ENCODE measurements at places on chromosomes 4 and X. TPM values are rescaled to one million over a fixed set of nuclear protein-coding genes. Genes with fewer than 3 reads are reported as not detected.

The XAGE1B gene
- total RNA-seq, result not detected

- no peak for DNase-seq
Observed at GRCh38 chr4:28548594-28548993, 1688.0 kb downstream of the STIM2 start.

DNA sequence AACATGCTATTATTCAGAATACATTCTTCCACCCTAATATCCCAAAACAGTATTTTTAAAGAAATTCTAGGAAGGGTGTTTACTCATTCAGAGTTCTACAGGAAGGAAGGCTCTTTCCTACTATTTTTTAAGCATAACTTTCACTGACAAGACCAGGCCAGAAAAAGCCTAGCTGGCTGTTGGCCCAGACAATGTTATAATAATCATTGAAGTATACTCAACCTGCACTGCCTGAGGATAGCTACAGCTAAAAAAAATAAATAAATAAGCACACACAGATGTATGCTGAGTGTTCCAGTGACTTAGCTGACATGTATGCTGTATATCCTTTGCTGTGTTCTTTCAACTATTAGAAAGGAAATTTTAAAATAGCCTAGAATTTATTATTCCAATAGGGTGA lies 145.8 kb upstream of the SPRY1 start:
- peak; percentile 40 for DNase-seq

- DNase-seq, result no peak
Observed at GRCh38 chr4:152462047-152462446, 73.8 kb downstream of the FBXW7 start.

DNA sequence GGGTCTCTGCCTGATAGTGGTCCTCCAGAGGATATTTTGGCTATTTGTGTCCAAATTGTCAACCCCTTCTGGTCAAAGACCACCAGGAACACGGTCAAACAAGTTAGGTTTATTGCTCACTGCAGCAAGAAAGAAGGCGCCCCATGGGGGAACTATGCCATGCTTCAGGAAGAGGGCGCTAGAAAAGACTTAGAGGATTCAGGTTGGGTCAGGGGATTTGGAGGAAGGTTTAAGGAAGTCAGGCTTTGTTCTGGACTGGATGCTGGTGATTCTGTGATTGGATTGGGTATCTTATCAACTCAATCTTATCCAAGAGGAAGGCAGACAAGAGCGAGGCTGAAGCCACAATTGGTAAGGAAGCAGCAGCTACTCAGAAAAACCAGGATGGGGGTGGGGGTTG lies 14.3 kb upstream of the ELF4 start:
- DNase-seq, result no peak

- no peak for DNase-seq
Observed at GRCh38 chr4:164730705-164731393, 23.1 kb upstream of the SMIM31 start.

GRCh38 chr4:17265139-17265538 lies 246.8 kb downstream of the QDPR start:
- no peak for DNase-seq

The PFKFB1 gene
- 0.69 TPM for total RNA-seq

- DNase-seq, result no peak
Observed at GRCh38 chr4:142530728-142531127, 315.4 kb downstream of the INPP4B start.

DNA sequence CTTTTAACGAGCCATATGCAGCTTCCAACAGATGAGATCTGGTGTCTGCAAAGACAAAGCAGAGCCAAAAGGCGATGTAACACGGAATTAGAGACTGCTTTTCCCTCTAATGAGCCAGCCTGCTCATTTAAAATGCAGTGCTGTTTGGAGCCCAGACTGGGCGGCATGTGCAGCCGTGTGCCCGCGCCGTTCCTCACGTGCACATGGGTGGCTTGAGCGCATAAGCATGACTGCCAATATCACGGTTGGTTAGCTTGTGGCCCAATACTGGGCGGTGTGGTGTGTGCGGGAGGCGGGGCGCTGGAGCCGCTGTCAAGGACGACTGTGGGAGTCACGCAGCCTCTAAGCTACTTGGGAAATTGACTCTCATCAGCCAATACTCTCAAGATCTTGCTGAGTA lies 87.0 kb upstream of the SCOC start:
- peak; percentile 48 for DNase-seq

GRCh38 chr4:139011225-139011950 lies 4.2 kb upstream of the NOCT start:
- DNase-seq, result no peak

GRCh38 chr4:151426513-151426912 lies 17.5 kb downstream of the FHIP1A start:
- no peak for DNase-seq

DNA sequence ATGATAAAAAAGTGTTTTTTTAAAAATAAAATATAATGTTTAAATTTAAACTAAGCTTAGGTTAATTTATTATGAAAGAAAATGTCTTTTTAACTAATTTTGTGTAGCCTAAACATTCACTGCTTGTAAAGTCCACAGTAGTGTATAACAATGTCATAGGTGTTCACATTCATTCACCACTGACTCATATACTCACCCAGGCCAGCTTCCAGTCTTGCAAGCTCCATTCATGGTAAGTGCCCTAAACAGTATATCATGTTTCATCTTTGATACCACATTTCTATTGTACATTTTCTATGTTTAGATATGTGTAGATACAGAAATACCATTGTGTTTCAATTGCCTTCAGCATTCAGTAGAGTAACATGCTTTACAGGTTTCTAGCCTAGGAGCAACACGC lies 530.3 kb downstream of the EPHA5 start:
- no peak for DNase-seq

The CT45A10 gene
- total RNA-seq, result not detected

- DNase-seq, result no peak
Observed at GRCh38 chrX:65681810-65682209, 14.4 kb downstream of the MSN start.

- DNase-seq, result no peak
Observed at GRCh38 chr4:48491514-48492176, 1.6 kb downstream of the ZAR1 start.

DNA sequence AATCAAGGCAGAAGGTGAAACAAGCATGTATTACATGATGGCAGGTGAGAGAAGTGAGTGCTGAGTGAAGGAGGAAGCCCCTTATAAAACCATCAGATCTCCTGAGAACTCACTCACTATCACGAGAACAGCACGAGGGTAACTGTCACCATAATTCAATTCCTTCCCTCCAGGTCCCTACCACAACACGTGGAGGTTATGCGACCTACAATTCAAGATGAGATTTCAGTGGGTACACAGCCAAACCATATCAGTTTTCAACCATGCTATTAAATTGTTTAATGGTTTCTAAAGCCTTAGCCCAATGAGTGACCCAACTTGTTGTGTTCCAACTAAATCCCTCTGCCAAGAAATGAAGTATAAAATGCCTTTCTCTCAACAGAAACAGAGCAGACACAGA lies 519.8 kb downstream of the GBA3 start:
- no peak for DNase-seq

DNA sequence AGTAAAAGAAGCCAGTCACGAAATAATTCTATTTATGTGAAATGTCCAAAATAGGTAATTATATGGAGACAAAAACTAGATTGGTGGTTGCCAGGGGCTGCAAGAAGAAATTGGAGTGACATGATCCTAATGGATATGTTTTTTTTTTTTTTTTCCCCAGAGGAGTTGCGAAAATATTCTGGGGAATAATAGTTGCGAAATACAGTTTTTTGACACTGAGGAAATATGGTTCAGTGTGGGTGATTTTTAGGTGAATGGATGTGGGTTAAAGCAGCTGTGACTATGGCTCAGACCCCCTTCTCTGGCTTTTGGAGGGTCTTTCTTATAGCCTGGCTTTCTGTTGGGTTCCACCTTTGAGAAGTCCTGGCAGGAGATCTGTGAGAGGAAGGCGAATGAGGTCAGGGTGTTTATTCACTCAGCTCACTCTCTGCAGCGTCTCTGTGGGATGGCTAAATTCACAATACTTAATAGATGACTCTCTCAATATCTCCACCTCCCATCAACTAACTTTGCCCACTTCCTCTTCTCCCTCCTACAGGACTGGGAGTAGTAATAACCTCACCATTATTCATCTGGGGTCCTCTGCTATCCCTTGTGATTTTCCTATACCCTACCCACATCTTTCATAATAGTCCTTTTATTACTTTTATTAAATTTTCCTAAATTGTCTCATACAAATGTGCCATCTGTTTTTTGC lies 15.3 kb upstream of the RAB9B start:
- peak; percentile 23 for DNase-seq

The FAM47E gene
- total RNA-seq, result 5.7 TPM

DNA sequence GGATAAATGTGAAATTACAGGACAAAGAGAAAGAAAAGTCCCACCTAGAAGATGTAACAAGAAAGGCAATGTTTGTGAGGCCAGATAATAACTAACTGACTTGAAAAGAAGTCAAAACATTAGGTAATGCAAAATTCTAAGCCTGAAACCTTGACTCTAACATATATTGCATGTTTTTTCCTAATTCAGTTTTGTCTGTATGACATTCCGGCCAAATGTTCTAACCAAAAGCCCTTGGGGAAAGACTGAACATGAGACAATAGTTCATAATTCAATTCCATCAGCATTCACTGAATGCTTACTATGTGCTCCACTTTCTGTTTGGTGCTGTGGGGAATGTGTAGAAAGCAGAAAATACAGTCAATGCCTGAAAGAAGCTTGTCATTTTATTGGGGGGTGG lies 84.8 kb upstream of the PLAC1 start:
- DNase-seq, result no peak

DNA sequence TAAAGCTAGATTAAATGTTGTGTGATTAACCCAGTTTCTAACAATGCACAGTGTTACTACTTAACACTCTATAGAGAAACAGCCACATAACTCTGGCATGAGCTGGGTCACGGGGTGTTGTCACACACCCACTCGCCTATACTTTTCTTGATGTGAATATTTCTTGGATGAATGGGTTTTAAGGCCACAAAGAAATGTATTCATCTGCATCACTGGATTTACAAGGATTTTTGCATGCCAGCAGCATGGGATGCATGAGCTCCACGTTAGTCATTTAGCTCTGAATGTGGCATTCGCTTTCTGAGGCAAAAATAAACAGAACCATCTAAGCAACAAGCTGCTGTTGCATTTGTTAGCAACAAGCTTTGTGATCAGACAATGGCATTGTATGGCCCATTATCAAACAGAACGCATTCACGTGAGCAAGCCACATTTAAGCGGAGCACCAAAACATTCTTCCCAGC lies 89.7 kb downstream of the LRP2BP start:
- DNase-seq, result peak; percentile 96

The CYP2U1 gene
- total RNA-seq, result 11.8 TPM
